ENCODE measurements at places on chromosomes 6 and 20.

DNA sequence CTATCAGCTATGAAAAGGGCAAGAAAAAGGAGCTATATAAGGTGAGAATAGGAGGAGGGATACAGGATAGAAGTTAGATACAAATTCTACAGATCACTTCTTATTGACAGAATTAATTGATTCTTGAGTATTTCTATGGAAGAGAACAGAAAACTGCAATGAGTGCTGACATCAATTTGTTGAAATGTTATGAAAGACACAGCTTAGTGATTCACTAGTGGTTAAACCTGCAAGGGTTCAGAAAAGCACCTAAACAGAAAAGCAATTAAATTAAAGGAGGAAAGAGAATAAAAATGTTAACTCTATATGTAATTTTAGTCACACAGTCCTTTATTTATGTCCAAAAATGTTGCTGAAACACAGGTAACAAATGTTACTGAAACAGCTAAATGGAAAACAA is 254.4 kb upstream of the RUNX2 start:
- no peak for DNase-seq

- no peak for DNase-seq
These were observed 10.7 kb upstream of the DUSP22 start for GRCh38 chr6:281469-282103.

GRCh38 chr6:14671261-14671681 is 553.7 kb downstream of the CD83 start:
- DNase-seq, result no peak

DNA sequence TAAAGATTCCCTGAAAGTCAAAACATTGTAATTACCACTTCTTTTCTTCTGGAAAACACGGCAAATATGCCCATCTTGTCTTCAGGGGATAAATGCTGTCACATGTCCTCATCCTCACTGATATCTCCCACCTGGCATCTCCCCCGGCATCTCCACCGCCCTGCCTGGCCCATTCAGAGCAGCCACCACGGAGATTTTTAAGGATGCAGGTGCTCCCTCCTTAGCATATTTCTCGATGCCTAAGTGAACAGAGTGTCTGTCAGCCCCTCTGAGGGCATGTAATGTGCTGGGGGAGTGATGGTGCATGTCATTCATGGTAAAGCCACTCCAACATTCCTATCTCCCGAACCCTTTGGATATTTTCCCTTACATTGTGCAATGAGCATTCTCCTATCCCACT is 215.5 kb downstream of the PREX1 start:
- no peak for DNase-seq

DNA sequence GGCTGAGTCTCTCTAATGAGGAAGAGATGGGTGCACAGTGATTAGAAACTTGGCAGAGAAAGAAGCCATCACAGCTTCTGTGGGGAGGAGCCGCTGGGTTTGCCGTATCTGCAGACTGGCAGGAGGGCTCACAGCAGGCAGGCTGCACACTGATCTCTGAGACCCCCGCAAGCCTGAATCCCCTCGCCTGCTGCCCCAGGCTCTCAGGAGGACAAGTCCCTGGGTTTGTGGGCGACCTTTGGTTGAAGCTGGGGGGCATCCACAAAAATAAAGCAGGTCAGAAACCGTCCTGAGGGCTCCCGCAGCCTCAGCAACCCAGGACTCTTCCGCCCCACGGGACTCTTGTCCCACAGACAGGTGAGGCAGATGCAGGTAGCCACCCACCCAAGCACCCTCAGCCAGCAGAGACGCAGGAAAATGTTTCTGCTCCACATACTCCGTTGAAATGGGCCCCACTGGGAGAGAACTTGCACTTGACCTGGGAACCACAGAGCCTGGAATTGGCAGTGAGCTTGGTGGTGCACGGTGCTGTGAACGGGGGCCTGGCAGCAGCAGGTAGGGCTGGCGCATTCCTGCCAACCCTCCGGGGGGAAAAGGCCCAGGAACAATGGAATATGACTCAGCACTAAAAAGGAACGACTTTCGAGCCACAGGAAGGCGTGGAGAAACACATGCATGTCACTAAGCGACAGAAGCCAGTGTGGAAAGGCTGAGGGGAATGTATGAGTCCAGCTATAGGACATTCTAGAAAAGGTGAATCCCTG is 89.9 kb downstream of the YTHDF1 start:
- no peak for DNase-seq

GRCh38 chr6:96499781-96500180 is 21.8 kb upstream of the UFL1 start:
- DNase-seq, result peak; percentile 41

GRCh38 chr6:138987643-138988468 is at the start of gene REPS1:
Gene REPS1, minus strand, starts transcription at chr6:138988253. Its CDS starts 571 bp downstream, at chr6:138987682.
- DNase-seq, result peak; percentile 97

GRCh38 chr6:122569230-122569771 is 40.9 kb upstream of the PKIB start:
- no peak for DNase-seq

- peak; percentile 52 for DNase-seq
These were observed at the start of gene PPP1R14C for GRCh38 chr6:150142670-150143515. Gene PPP1R14C, plus strand, starts transcription at chr6:150143044. Its CDS starts 149 bp downstream, at chr6:150143193.

DNA sequence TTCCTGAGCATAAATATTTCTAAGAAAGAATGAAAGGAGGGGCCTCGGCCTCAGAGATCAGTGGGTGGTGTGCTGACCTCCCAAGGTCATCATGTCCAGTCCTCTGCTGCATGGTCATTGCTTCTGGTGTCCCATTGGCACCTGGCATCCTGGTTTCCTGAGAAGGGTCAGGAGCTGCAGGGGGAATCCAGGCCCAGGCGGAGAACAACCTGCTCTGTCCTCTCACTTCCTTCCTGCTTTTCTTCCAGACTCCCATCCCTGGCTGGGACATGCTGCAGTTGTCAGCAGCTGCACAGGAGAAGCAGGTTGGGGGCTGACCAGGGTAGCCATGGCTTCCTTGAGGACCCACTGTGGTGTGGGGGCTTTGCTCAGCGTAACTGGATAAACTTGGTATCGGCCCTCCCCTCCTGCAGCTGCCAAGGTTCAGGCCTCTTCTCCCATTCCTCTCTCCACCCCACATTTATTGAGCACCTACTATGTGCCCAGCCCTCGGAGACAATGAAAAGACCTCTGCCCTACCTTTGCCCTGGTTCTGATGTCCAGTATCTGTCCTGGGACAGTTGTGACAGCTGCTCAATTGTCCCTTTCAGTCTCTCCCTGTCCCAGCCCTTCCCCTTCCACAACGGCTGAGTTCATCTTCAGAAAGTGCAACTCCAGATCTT is 155.2 kb downstream of the CEBPB start:
- DNase-seq, result no peak

DNA sequence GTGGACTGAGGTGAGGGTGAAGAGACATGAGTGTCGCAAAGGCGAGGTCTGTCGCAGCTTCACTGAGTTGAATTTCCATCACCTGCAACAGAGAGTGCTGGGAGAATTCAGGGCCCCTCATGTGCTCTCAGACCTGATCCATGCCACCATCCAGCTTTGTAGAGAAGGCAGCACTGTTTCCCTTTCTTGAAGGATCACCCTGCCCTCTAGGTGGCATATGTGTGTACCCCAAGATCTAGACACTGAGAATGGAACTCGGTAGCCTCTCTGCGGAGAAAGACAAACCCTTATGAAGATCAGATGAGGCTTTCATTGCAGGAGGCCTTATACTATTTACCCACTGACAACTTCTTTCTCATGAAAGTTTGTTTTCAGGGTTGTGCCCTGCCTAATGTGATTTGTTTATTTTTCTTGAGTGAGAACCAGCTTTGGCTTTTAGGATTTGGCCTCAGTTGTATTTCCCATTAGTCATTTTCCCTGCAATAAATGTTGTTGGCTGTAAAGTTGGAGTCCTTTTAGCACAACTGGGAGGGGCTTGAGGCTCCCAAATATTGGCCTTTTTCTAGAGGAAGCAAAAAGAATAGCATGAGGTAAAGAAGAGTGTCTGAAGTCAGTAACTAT is 811.3 kb downstream of the DHX35 start:
- DNase-seq, result no peak

- no peak for DNase-seq
These were observed 79.4 kb downstream of the GFOD1 start for GRCh38 chr6:13407709-13408695.

GRCh38 chr6:144581812-144582537 is 296.8 kb downstream of the UTRN start:
- no peak for DNase-seq

- DNase-seq, result no peak
These were observed 43.9 kb downstream of the PLCB1 start for GRCh38 chr20:8175741-8176675.

- no peak for DNase-seq
These were observed 143.7 kb upstream of the PTPN1 start for GRCh38 chr20:50366270-50367103.

- DNase-seq, result no peak
These were observed 1.5 kb downstream of the MAFB start for GRCh38 chr20:40687384-40688128.

- DNase-seq, result no peak
These were observed 107.3 kb downstream of the NOL4L start for GRCh38 chr20:32477594-32478512.

DNA sequence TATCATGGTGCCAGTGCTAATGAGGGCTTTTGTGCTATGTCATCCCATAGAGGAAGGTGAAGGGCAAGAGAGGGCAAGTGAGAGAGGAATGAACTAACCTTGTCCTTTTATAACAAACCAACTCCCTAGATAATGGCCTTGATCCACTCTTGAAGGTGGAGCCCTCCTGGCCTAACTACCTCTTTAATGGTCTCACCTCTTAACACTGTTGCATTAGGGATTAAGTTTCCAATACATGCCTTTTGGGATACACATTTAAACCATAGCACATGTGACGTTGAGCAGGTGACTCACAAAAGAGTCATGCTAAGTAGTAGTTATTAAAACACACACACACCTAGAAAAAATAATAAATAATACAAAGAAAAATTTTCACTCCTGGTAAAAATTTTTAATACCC is 36.9 kb downstream of the CCN2 start:
- DNase-seq, result no peak

- DNase-seq, result no peak
These were observed 87.4 kb upstream of the RALGAPA2 start for GRCh38 chr20:20799716-20800312.

DNA sequence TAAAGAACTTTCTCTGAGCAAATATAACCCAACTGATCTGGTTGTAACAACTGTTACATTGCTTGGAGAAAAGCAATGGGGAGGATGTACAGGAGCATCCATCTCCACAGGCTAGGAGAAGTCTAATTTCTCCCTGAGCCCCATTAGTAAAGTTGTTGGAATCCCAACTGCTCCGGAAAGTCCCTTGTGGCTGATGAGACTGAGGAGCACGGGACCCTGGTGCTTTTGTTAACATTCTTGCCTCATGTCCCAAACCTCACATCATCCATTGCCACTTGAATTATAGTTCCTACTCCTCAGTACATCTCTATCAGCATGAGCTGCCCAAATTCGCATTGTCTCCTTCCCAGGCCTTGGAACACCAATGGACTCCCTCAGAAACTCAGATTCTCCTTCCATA is 260.6 kb upstream of the BMP2 start:
- no peak for DNase-seq

GRCh38 chr6:133132466-133132971 is 108.6 kb upstream of the EYA4 start:
- DNase-seq, result no peak

DNA sequence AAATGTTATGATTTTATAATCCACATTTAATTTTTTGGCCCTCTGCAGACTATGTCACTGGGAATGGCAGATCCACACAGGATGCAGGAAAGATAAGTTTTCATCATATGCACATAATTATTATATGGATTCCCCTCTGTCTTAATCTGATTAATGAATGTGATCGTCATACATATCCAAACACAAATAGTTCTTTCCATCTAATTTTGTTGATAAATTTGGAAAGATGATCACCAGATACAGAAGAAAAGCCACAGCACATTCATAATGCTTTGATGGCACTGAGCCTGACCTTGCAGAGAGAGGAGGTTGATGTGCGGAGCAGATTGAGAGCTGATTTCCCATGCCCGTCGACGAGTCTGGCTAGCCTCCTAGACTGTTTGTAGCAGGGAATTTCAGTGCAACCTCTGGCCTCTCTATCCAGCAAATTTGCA is 471.5 kb downstream of the EPM2A start:
- DNase-seq, result no peak

DNA sequence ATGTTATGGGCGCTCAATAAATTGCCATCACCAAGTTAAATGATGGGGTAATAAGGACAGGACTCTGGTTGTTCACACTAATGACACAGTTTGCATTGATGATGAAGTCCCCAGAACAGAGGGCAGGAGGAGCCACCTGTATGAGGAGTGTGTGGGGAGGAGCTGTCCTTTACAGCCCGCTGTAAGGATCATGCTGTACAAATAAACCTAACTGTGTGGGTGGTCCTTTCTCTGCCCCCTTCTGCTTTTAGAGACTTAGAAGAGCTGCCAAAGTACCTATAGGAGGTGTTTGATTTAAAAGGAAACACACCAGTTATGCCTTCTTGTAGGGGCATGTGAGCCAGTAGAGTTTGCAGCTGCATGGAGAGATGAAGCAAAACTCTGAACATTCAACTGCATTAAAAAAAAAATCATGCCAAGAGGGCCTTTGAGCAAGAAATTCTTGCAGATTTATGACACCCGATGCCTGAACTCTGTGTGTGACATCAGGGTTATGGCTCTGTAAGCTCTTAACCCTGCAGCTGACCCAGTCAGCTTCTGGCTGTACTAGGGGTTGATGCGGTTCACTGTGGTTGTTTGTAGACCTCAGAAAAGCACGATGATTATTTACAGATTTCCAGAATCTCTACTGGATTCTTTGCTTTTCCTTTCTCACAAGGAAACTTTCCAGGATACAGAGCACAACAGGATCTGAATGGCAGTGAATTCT is 67.4 kb downstream of the UST start:
- no peak for DNase-seq
